Activated T-cell treated with anti-CD3 and anti-CD28 coated beads, Interleukin-2, amount 50 U/mL, for 24 hours (primary cell): ENCODE measurements at places on chromosomes 5 and 9.

- no peak overlapping the region for H3K4me3 ChIP-seq
- H3K36me3 ChIP-seq: no peaks in the 10 kb centered on the region
- DNase-seq: no peak
- H3K4me1 ChIP-seq: peaks cover 10% of the 10 kb centered on the region
Observed at GRCh38 chr9:121463026-121463807, 36.4 kb downstream of the GGTA1 start.

GRCh38 chr9:37447111-37447510, 18.1 kb downstream of the ZBTB5 start:
- H3K4me3 ChIP-seq: no peak overlapping the region
- no peaks in the 10 kb centered on the region for H3K27me3 ChIP-seq
- H3K4me1 ChIP-seq: peaks cover 21% of the 10 kb centered on the region
- peaks cover 68% of the 10 kb centered on the region for H3K36me3 ChIP-seq

DNA sequence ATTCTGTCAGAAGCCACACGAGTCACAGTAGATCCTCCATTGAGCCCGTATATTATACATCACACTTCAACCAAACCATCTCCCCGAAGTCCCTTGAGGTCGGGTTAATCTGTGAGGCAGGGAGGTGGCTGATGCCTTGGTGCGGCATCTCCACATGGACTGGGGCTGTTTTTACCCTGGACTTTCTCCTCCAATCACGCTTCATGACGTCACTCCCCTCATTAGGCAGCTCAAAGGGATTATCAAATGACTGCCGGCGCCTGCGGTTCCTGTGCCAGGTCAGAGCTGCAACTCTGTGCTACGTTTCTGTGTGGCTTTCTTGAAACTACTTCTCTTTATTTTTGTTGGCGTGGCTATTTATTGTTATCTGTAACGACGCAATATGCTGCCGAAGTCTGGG, 53.7 kb downstream of the TMOD1 start:
- no peaks in the 10 kb centered on the region for H3K36me3 ChIP-seq
- H3K27me3 ChIP-seq: peaks cover 59% of the 10 kb centered on the region
- no peak for DNase-seq
- peaks cover 10% of the 10 kb centered on the region for H3K4me1 ChIP-seq
- H3K27ac ChIP-seq: no peak overlapping the region

DNA sequence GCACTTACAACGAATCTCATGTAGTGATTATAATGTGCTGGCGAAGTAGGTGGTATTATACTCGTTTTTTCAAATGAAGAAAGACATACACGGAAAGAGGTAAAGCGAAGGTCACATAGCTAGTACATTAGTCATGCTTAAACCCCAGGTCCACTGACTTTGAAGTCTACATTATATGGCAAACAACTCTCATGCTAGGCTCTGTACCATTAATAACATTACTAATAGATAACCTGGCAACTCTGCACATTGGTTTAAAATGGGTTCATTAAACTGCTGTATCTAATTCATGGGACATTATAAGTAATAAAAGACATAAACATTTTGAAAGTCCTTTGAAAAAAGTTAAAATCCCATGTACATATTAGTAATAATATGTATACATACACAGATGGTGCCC, 21.2 kb downstream of the FYB1 start:
- no peaks in the 10 kb centered on the region for H3K27me3 ChIP-seq
- peak overlapping the region; percentile 91 for H3K27ac ChIP-seq
- H3K4me1 ChIP-seq: peaks cover 60% of the 10 kb centered on the region
- no peak for DNase-seq

DNA sequence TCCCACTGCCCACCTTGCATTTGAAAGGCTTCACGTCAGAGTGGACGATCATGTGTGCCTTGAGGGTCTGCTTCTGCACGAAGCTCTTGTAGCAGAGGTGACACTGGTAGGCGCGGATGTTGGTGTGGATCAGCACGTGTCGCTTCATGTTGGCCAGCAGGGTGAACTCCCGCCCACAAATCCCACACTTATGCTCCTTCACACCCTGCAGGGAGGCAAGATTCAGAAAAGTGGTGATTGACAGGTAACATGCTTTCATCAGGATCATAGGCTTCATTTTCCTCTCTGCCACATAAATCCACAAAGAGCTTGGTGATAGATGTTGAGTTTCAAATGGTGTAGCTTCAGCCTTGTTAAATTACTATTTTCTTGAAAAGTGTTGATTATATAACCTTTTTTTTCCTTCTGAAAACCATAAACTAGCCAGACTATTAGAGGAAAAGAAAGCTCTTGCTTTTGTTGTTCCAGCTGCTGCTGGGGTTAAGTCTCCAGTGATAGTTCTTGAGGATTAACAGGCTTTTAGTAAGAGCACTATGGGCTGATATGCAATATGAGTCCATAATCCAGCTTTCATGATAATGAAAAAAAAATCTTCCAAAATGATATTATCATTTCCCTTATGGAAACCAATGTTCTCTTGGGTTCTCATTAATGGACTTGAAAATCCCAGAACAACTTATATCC, 50.7 kb downstream of the ZNF366 start:
- peaks cover 10% of the 10 kb centered on the region for H3K27me3 ChIP-seq
- H3K4me3 ChIP-seq: no peak overlapping the region
- no peak overlapping the region for H3K27ac ChIP-seq
- DNase-seq: no peak
- no peaks in the 10 kb centered on the region for H3K4me1 ChIP-seq

GRCh38 chr9:87725900-87726709, at the start of gene CTSL:
CTSL (plus strand) TSS chr9:87726119; CDS start chr9:87727604, 1,485 bp downstream.
- peaks cover 30% of the 10 kb centered on the region for H3K27me3 ChIP-seq
- peaks cover 28% of the 10 kb centered on the region for H3K4me1 ChIP-seq
- peak within 1 kb of the TSS; percentile 82 for H3K4me3 ChIP-seq
- peak within 1 kb of the TSS; percentile 84 for H3K27ac ChIP-seq

DNA sequence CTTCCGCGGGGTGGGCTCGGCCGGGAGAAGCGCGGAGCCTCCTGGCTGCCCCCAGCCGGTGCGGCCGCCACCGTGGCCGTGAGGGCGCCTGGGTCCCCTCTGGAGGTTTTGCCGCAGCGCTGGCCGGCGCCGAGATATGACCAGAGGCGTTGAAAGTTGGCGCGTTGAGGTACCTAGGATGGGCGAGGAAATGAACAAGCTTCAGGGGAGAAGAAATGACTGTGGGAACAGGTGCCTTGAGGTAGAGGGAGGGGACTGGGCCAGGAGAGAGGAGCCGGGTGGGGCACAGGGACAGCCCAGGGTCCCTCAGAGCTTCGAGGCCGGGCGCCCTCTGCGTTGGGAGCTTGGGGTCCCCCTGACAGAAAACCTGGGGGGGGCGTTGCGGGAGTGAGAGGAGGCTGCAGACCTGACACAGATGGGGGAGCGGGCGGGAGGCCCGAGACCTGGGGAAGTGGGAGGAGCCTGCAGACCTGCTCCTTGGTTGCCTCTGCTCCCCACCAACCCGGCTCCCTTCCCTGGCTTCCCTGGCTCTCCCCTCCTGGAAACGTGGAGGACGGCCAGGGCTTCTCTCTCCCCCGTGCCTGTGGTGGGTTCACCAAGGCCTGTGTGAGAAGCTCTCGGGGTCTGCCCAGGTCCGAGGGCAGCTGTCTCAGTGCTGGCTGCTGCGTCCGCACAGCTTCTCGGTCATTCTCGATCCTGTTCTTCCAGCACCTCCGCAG, 14.2 kb downstream of the RABL6 start:
- no peak overlapping the region for H3K4me3 ChIP-seq
- peaks cover 58% of the 10 kb centered on the region for H3K36me3 ChIP-seq
- no peak for DNase-seq

DNA sequence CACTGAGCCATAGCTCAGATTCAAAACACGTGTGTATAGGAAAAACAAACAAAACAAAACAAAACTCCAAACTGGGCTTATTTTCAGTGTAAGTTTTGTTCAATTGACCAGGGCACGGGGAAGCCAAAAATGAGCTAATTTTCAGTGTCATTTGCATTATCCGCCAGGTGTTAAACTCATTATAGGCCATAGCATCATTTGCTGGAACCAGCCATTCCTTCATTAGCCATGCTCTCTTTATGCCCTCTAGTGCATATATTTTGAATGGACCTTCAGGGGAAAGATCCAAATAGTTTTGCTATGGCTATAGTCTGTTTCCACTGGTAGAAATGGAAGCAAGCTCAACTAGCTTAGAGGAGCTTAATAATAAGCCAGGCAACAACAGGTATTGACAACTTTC, 1205.2 kb upstream of the DMAC1 start:
- H3K4me1 ChIP-seq: no peaks in the 10 kb centered on the region
- H3K27ac ChIP-seq: no peak overlapping the region
- H3K27me3 ChIP-seq: no peaks in the 10 kb centered on the region
- no peak for DNase-seq
- H3K4me3 ChIP-seq: no peak overlapping the region
- H3K36me3 ChIP-seq: no peaks in the 10 kb centered on the region

GRCh38 chr5:45692481-45692880, 3.7 kb downstream of the HCN1 start:
- H3K36me3 ChIP-seq: no peaks in the 10 kb centered on the region
- no peak overlapping the region for H3K27ac ChIP-seq

DNA sequence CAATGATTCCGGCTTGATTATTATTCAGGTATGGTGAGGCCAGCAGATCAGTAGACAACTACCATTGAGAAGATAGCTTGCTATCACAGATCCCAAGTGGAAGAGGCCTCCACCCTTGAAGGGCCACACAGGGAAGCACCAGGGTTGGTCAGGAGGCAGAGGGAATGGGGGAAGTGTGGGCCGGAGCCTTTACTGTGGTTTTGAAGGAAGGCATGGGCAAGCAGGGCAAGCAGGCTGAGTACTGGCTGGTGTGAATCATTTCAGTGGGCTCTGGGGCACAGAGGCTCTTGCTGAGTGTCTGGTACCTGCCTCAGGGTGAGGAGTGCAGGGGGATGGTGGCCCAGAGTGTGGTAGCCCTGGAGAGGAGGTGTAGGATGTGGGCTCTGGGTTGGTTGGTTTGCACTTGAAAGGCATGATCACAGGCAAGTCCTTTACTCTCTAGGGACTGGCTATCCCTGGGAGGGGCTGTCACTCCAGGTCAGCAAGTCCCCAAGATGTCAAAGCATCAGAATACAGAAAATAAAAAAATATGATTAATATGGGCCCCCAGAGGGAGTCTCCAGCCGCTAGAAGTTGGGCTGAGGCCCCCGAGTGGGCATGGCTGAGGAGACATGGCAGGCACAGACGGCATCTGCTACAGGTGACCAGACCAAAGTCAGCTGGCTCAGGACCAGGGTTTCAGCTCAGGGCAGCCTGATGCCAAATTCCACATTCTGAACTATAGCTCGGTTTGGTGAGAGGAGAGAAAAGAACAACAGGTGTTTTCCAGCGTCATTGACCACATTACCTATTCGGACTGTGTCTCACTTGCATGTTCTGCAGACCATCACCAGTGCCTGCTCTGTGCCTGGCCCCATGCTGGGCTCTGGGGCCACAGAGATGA, 9.7 kb upstream of the SUSD3 start:
- H3K27me3 ChIP-seq: no peaks in the 10 kb centered on the region
- peaks cover 19% of the 10 kb centered on the region for H3K4me1 ChIP-seq
- DNase-seq: no peak
- no peak overlapping the region for H3K27ac ChIP-seq

DNA sequence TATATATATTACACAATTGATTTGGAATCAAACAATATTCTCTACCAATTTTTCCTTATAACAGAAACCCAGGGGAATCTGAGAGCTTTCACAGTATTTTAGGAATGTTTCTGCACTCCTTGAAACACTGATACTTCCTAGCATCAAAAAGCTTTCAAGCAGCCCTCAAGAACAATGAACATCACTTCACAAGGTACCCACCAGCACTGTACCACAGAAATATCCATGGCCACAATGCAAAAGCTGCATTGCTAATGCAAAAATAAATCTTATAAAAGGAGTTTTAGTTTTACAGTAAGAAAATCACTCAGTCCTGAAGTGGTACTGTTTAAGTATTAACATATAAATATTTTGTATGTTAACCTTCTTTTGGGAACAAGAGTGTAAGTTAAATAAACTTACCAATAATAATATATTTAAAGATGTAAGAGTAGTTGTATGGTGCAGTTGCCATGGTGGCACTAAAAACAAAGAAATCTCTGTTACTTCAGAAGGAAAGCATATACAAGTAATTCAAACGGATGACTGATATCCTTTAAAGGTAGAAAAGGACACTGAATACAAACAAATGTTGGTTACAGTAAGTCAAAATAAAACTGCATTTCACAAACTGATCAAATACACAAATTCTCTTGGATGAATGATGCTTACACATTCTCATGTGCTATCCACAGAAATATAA, 8.6 kb downstream of the RAB14 start:
- no peak for DNase-seq
- H3K27me3 ChIP-seq: no peaks in the 10 kb centered on the region
- H3K36me3 ChIP-seq: peaks cover 42% of the 10 kb centered on the region
- peak overlapping the region; percentile 81 for H3K27ac ChIP-seq
- H3K4me1 ChIP-seq: peaks cover 85% of the 10 kb centered on the region
- H3K4me3 ChIP-seq: no peak overlapping the region

- no peaks in the 10 kb centered on the region for H3K27me3 ChIP-seq
- peaks cover 35% of the 10 kb centered on the region for H3K4me1 ChIP-seq
- no peak for DNase-seq
- H3K36me3 ChIP-seq: no peaks in the 10 kb centered on the region
- H3K27ac ChIP-seq: no peak overlapping the region
Observed at GRCh38 chr5:133921979-133922378, 46.4 kb downstream of the C5orf15 start.

DNA sequence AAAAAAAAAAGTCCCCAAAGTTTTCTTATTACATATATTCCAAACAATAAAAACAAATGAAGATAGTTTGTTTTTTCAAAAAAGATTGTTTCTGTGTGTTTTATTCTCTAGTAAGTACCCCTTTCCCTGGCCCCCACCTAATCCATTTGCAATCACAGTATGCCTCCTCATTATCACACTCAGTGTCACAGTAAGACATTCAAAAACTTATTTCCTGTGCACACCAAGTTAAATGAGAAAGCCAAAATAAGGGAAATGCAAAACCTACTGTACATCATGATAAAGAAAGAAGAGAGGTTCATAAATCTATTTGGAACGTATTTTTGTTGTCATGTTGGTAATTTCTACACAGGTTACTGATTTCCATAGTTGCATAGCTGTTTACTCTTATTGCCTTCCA, 62.3 kb downstream of the ST8SIA4 start:
- DNase-seq: no peak
- peak overlapping the region; percentile 55 for H3K4me3 ChIP-seq
- H3K27ac ChIP-seq: peak overlapping the region; percentile 94
- H3K4me1 ChIP-seq: peaks cover 82% of the 10 kb centered on the region

- no peak overlapping the region for H3K27ac ChIP-seq
- DNase-seq: peak; percentile 8
- no peak overlapping the region for H3K4me3 ChIP-seq
- H3K27me3 ChIP-seq: peaks cover 38% of the 10 kb centered on the region
- H3K36me3 ChIP-seq: no peaks in the 10 kb centered on the region
Observed at GRCh38 chr5:1437226-1437829, 7.9 kb downstream of the SLC6A3 start.
